ENCODE measurements at places on chromosomes 5 and 9.

DNA sequence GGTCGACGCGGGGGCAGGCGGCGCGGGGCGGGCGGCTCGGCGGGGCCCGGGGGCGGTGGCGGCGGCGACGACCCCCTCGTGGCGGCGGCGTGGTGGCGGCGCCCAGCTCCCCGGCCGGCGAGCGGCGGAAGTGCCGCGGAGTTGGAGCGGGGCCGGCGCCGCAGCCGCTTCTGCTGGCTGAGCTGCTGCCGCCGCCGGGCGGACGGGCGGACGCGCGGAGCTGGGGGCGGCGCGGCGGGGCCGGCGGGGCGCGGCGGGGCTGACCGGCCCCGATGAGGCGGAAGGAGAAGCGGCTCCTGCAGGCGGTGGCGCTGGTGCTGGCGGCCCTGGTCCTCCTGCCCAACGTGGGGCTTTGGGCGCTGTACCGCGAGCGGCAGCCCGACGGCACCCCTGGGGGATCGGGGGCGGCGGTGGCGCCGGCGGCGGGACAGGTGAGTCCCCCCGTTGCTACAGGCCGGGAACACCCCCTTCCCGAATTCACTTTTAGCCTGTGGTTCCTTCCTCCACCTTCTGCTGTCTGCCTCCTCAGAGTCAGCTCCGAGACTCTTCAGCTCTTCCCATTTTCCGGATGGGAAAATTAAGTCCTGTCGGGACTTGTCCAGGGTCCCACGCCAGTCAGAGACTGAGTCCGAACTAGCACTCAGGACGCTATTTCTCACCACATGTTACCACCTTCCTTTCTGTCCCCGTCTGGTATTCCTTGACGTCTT, at the start of gene GALNT10:
TSS of gene GALNT10 (plus strand) at position 139 of the 710 bp plus-strand sequence. CDS start at position 273, 134 bp downstream.
- DNase-seq, result peak; percentile 78

- DNase-seq, result no peak
These were observed 13.5 kb upstream of the ANKRD33B start for GRCh38 chr5:10550222-10550995.

DNA sequence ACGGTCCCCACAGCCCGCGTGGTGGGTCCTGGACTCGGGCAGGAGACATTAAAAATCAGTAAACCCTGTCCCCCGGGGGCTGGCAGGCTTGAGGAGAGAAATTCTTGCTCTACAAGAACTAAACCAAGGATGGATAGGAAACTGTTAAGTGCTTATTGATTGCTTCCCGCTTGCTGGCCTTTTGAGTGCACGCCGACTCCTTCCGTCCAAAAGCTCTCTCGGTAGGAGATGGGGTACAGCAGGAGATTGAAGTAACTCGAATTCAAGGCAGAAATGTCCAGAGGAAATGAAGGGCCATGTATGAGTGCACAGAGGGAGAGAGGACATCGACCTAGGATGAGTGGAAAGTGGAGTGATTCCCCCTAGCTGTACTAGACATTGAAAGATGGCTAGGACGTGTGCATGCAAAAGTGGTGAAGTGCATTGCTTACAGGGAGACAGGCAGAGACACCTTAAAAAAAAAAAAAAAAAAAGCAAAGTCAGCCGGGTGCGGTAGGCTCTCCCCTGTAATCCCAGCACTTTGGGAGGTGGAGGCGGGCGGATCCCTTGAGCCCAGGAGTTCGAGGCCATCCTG, 923 bp downstream of the RECK start:
- peak; percentile 5 for DNase-seq

GRCh38 chr9:113573959-113574352, 110.4 kb downstream of the RGS3 start:
- DNase-seq, result no peak

DNA sequence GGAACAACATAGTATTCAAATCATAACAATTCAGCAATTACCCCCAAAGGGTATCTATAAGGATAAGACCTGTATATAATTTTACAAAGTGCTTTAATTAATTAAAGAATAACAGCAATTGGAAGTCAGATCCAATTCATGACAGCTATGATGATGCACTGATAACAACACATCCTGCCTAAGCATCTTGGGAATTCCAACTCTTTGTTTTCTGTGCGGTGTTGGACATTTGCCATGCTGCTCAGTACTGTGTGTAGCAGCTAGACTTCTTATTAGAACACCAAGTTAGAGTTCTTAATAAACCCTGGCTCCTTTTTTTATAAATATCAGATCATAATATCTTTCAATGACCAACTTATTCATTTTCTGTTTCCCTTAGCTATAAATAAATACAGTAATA, 209.0 kb downstream of the SEC61B start:
- no peak for DNase-seq

GRCh38 chr5:75192804-75193203, 43.9 kb downstream of the ANKRD31 start:
- no peak for DNase-seq

GRCh38 chr9:3730511-3730922, 204.7 kb upstream of the RFX3 start:
- DNase-seq, result no peak

- no peak for DNase-seq
These were observed 81.1 kb downstream of the JAKMIP2 start for GRCh38 chr5:147701468-147701867.

DNA sequence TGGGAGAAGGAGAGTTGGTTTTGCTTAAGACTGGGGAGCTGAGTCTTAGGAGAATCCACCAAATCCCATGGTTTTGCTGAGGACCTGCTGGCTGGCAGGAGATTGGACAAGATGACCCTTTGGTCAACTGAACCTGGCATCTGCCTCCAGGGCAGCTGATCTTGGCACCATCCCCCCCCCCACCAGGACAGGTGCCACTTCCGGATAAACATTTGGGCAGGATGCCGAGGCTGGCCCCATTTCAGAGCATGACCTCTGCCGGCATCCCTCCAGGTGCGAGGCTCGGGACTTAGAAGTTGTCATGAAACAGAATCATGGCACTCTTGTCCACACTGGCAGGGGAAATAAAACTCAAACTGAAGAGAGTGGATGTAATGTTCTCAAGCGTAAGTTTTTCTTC, 165.6 kb downstream of the MACROH2A1 start:
- no peak for DNase-seq

- no peak for DNase-seq
These were observed 183.2 kb downstream of the GNAQ start for GRCh38 chr9:77848404-77848803.

DNA sequence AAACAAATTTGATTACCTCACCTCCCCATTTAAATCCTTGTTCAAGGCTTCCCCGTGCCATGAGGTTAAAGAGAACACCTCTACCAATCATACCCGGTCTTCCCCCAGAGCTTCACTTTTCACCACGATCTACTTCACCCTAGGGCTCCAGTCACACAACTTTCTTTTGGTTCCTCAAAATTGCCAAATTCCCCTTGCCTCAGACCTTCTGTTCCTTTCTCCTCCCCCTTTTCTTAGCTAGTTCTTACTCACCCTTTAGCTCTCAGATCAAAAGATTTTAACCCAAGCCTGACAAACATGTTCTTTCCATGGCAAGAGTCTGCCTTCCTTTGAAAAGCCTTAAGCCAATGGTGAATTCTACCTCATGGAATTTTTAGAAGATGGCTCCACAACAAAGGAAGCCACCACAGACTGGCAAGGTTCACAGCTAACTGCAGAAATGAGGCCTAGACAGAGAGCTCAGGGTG, 56.7 kb downstream of the MAPKAP1 start:
- peak; percentile 26 for DNase-seq

DNA sequence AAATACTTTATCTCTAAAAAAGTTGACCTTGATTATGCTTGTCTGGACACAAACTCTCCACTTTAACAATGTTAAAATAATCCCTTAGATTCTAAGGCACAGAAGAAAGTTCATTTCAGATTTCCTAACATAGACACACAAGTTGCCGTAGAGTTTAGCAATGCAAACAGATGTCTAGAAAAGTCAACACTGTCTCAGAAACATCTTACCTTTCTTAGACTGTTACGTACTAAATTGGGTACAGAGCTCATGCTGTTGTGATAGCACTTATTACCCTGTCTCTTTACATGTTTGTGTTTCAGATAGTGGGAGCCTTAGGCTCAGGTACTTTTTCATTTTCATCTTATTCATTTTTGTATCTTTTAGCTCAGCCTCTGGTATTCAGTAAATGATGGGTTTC, 52.0 kb downstream of the C5 start:
- DNase-seq, result no peak

- DNase-seq, result no peak
These were observed 61.7 kb downstream of the LIFR start for GRCh38 chr5:38494763-38495162.

DNA sequence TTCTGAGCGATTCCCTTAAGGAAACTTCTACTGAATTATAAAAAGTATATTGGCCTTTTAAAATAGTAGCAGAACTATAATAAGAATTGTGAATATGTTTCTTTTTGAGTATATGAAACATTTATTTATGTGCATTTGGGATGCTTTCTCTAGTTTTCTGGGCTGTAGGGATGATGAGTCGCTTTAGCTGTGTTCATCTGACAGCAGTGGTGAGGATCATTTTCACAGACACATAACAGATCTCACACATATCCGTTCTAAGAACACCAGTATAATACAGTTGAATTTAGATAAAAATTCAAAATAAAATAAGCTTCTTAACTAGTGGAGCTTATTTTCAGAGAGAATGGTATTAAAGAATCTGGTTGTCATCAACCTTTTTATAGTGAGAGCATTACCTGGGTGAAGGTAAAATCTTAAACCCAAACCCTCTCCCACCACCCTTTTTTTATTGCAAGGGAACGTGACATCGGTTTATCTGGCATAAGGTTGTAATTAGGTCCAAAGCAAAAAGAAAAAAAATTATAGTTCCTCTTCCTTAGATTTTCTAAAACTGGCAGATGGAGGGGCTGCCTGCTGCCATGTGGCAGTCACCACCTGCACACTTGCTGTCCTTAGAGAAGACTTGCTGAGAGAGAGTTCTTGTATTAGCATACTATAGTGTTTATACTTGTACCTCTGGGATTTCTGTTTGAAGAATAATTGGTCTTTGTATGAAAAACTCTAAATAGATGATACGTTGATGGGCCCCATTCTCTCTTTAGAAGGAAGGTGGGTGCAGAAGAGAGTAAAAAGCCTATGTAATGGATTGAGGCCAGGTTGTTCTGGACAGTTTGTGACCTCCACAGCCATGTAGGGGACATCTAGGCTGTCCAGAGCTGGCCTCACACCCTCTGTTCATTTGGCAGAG, 86.8 kb downstream of the CAMK4 start:
- no peak for DNase-seq

- DNase-seq, result no peak
These were observed 29.0 kb downstream of the SARDH start for GRCh38 chr9:133709015-133709611.

- no peak for DNase-seq
These were observed 872.6 kb downstream of the DTWD2 start for GRCh38 chr5:118115791-118116190.

DNA sequence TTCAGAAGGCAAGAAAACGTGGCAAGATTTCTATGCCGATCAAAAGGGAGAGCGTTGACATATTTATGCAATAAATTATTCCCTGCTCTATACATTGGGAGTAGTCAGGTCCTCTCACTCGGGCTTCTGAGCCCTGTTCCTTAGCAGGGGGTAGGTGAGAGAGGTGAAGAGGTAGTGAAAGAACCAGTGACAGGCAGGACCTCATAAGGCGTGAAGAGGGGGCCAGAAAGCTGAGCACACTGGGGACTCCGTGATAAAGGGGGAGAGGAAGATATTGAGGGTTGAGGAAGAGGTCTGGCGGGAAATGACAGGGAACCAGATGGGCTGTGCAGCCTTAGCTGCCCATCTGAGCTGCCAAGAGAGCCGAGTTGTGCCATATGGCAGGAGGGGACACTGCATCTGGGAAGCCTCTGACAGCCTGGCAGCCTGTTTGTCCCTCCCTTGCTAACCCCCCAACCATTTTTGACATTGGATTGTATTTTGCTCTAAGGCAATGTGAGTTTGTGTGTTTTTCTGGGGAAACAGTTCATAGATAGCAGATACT, 782 bp upstream of the CDC20B start:
- DNase-seq, result no peak

DNA sequence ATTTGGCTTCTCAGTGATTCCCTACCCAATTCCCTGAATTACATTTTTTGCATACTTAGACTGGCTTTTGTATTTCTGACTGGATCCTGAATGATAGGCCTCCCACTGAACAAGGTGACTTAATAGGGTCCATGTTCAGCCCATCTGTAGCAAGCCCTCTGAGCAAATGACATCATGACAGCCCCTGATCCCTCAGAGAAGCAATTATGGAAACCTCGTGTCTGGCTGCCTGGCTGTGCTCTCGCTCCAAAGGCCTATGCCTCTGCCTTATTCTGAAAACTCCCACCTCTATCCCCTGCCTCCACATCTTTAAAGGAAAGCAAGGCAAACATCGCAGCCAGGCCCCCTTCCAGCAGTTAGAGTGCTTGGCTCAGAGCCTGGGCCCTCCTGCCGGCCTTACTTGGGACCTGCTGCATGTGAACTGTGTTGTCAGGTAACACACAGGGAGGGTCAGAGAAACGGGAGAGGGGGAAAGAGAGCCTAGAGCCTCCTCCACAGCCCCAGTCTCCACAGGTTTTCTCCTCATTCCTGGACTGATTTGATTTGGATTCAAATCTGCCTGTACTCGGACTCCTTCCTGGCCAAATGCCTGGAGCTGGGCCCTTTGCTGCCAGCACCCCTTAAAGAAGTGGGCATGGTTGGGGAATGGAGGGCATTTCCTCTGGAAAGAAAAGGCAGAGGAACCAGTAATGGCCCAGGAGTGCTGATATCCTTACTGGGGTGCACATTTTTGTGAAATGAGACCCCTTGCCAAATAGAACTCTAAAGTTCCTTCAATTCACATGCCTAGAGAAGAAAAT, 3.8 kb downstream of the DCANP1 start:
- no peak for DNase-seq

DNA sequence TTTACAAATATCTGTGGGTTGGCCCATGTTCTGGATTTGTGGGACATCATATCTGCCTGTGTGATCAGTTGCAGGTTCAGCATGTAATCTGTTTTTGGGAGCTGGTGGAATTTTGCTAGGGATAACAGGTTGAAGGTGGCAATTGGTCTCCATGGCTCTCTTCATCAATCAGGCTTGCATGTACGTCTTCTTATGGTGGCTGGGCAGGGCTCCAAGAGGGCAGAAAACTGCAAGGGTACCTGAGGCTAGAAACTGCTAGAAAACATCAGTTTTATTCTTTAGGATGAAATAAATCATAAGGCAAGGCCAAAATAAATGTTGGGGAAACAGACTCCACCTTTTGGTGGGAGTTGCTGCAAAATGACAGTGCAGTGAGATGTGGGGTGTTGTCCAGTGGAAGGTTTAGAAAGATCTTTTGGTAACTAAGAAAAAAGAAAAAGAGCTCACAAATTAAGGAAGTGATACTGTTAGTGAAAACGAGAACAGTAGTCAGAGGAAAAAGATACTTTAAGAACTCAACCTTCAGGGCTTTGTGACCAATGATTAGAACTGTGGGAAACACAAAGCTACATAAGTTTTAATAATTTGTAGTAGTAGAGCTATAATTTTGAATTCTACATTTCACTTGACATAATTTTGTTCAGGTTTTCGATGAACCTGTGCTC, 300.7 kb upstream of the IZUMO3 start:
- no peak for DNase-seq

All from GM19239 (cell line).